ENCODE measurements at places on chromosomes 1 and 21.

DNA sequence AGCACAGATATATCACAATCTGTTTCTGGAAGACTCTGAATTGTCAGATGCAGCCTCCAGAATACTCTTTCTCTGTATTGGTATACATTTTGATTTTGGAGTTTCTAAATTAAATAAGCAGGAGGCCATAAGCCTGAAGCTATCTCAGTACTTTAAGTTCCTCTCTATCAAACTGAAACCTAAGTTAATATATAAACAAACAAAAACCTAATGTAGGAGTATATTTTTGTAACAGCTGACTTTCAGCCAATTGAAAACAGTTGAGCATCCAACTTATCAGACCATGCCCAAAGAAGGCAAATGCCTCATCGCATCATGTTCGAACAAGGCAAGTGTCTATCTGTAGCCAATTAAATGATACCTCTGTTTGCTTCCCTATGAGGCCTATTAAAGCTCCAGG is 1054.4 kb downstream of the AMY1C start:
- no peak for DNase-seq

- no peak for DNase-seq
Observed at GRCh38 chr1:174580801-174581200, 133.0 kb downstream of the GPR52 start.

- DNase-seq, result no peak
Observed at GRCh38 chr1:240658312-240658960, 46.5 kb upstream of the GREM2 start.

- DNase-seq, result no peak
Observed at GRCh38 chr1:184764483-184764882, 9.8 kb upstream of the EDEM3 start.

DNA sequence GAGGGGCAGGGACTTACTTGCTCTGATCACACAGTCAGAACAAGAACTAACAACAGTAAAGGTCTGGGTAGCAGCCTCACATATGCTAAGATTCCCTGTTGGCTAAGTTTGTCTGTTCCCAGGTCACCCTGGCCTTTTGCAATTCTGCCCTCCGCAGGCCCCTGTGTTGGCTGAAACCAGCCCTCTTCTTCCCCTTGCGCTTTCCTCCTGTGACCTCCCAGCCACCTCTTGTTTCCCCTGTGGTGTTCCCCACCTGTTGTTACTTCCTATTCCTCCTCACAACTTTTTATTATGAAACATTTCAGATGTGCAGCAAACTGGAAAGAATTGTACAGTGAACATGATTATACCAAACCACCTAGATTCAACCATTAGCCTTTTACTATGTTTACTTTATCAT is 23.4 kb downstream of the MAPKAPK2 start:
- DNase-seq, result no peak
